Jurkat, Clone E6-1 (cell line): ENCODE measurements at places on chromosomes 5 and 9.

DNA sequence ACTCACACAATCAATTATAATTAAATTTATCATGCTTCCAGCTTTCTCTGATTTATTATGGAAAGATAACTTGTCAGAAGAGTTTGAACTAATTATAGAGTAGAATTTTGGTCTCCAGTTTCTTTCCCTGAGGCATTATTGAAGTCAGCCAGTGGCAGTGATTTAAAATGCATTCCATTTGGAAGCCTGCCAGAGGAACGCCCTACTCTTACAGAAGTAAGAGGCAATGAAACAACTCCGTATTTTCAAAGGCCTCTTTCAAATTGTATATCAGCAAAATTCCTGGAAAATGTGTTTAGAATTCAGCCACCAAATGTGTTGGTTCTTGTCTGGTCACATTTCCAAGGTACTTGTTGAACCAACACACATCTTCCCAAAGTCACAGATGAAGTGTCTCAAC, 640.9 kb downstream of the SEMA5A start:
- DNase-seq = no peak

DNA sequence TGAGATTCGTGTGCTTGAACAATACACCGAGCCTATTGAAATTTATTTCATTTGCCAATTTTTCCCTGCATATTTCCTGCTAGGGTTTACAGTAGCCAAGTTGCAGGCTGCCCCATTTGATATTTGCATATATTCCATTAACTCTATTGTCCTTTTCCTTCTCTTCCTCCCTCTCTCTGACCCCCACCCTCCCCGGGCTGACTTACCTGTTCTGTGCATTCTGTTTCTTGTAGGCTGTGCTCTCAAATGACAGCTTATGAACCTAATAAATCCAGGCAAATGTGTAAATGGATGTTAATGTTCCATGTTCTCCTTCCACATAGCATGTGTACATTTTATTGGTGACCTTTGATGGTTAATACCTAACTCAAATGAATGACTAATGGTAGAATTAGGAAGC, 1169.2 kb upstream of the WWC1 start:
- DNase-seq = no peak

DNA sequence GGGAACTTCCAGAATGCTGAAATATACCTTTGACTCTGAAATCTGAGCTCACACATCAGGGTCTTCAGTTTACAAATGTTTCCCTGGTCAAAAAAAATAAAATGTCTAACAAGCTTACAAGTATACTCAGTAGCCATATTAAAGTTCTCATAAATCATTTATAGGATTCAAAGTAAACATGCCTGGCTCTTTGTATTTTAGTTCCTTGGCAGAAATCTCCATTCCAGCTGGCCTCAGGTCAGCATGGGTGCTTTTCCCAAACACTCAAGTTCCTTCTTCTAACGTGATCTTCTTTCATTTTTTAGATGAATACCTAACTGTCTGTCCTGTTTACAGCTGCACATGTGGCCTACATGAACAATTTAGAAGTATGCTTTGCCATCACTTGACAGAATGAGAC, 263.2 kb downstream of the GAS1 start:
- no peak for DNase-seq

DNA sequence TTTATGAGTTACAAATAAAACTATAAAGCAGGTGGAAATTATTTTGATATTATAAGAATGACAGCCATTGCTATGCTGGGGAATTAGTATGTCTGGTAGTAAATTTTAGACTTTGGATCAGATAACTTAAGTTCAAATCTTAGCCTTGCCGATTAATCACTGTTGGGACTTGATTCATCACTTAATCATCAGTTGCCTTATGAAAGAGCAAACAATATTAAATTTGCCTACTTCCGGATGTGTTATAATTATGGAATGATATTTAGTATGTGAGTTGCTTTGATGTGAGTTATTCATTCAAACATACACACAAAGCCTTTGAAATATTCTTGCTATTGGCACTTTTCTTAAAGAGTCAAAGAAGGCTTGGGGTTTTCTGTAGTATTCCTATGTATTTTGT, 717.7 kb downstream of the BRINP1 start:
- no peak for DNase-seq

- peak; percentile 48 for DNase-seq
Measured at GRCh38 chr9:107422189-107423185, 67.1 kb downstream of the KLF4 start.

GRCh38 chr5:98933445-98934072, 4.8 kb upstream of the CHD1 start:
- DNase-seq = no peak

DNA sequence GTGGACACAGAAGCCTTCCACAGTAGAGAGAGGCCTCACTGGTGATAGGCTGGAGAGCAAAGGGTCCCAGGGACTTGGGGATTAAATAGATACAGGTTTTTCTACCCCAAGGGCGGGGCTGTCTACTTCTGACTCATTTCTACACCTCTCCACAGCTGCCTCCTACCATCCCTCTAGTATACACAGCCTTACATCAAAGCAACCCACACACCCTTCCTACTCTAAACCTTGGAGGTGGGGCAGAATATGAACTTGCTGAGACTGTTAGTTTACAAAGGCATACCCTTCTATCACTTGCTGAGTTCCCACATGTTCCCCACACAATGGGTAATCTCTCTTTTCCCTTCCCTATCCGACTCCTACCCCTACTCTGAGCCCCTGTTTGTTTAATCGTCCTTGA, 19.9 kb upstream of the PCA3 start:
- no peak for DNase-seq

- no peak for DNase-seq
Measured at GRCh38 chr5:565782-566440, 41.7 kb upstream of the SLC9A3 start.

DNA sequence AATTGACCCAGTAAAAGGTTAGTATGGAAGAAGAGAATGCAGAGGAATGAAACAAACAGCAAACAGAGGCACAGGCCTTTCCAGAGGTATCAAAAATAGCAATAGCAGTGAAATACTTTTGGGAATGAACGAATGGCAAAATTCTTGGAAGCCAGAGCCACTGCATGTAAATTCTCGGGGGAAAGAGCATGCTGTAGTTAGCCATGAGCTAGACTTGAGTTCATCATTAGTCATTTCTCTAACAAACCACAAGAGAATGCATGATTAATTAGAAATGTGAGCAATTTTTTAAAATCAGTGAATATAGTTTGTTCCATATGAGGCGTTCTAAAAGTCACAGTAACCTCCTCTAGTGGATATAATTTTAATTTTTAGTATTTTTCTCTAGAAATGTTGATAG, 170.3 kb upstream of the PRR16 start:
- no peak for DNase-seq

DNA sequence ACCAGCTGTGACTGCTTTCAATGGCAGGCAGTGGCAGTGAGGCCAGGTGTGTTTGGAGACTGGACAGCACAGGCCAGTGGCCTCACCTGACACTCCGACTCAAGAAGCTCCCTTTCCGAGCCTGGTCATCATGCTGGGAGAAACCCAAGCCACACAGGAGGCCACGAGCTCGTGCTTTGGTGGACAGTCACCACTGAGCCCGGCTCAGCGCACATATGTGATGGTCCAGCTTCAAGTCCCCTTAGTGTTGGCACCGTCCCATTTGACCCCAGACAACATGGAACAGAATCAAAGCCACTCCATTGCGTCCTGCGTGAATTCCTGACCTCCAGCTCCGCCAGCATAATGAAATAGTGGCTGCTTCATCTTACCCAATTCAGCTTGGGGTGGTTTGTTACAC, 64.0 kb upstream of the PPP1R26 start:
- DNase-seq = no peak

DNA sequence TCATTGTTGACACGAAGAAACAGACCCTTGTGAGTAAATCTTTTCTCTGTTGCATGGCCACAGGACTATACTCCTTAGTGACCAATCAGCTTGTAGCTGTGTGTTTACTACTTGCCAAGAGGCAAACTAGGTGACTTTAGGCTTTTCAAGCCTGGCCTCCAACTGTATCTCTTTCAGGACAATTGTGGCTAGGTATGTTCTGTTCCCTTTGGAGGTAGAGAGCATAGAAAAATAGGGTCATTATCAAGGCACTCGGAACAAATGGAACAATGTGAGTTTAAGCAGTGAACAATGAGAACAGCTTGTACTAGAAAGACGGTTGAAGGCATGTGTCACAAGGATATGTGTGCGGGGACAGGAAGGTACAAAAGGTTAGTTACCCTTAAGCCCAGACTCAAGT, 48.1 kb downstream of the SLC46A2 start:
- DNase-seq = no peak

- DNase-seq = no peak
Measured at GRCh38 chr9:89469003-89469402, 28.9 kb downstream of the SEMA4D start.

DNA sequence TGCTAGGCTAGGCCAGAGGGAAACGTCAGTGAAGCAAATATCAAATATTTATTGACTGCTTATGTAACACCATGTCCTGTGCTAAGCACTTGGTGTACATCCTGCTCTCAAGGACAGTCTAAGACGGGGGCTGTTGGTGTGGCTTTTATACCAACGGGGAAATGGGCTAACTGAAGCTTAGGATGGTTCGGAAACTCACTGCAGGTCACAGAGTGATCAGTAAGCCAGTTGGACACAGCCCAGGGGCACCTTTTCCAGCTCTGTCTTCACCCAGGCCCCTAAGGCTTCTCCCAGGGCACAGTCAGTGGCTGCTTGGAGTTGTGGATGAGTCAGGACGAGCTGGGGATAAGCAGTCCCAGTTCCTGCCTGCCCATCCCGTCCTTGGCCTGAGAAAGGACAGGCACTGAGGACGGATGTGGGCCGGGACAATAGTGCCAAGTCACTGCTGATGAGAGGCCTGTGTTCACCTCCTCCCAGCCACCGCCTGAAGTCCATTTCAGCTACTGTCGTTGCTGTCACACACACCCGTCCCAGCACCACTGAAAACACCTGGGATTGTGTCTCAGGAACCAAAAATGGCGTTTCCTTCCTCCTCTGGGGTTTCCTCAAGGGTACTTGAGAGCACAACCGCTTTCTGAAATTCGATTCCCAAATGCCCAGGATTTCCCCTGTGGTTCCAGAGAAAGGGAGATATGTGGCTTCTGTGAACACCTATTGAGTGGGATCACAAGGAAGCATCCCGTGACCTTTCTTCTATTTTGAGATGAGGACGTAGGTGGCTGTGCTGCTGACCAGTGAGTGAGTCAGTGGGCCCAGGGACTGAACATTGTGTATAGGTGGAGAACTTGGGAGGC, 17.5 kb upstream of the SPRY4 start:
- no peak for DNase-seq

DNA sequence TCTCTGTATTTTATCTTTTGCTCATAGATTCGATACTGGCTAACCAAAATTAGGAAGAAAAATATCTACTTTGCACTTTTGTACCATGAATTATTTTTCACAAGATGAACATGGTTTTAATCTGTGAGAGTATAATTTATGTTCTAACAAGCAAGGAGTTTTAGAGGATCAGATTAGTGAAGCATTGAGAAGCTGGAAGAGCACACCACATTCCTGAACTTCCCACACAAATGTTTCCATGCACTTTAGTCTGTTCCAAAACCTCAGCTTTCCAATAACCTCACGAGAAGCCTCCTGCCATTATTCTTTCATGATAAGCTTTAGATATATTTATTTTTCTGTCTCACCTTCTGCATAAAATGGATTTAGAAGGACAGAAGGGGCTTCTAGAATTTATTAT, 98.7 kb upstream of the MPDZ start:
- no peak for DNase-seq

- peak; percentile 34 for DNase-seq
Measured at GRCh38 chr5:127943061-127943371, 140.6 kb upstream of the SLC12A2 start.

GRCh38 chr5:157821822-157822622, 36.9 kb downstream of the CLINT1 start:
- no peak for DNase-seq

GRCh38 chr9:85516976-85517637, 224.6 kb downstream of the AGTPBP1 start:
- no peak for DNase-seq

GRCh38 chr5:180390441-180391190, 37.5 kb upstream of the GFPT2 start:
- DNase-seq = no peak

DNA sequence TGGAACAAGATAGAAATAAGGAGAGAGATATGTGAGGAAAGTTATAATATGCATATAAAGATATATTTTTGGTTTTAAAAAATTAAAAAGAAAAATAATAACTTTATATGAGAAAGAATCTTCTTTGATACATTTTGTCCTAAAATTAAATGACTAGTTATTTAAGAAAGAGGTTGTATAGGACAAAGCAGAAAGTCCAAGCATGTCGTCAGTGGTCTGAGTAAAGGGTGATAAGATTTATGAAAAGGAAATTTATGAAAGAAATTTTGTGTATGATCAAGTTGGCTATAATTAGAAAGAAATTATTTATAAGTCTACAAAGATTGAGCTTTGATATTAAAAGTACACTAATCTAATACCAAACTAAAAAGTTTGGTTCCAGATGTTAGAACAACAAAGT, 32.0 kb downstream of the GTF3C4 start:
- no peak for DNase-seq

GRCh38 chr5:127302509-127302908, 11.9 kb downstream of the MEGF10 start:
- no peak for DNase-seq

- peak; percentile 3 for DNase-seq
Measured at GRCh38 chr5:28066856-28067255, 1028.5 kb upstream of the CDH9 start.

DNA sequence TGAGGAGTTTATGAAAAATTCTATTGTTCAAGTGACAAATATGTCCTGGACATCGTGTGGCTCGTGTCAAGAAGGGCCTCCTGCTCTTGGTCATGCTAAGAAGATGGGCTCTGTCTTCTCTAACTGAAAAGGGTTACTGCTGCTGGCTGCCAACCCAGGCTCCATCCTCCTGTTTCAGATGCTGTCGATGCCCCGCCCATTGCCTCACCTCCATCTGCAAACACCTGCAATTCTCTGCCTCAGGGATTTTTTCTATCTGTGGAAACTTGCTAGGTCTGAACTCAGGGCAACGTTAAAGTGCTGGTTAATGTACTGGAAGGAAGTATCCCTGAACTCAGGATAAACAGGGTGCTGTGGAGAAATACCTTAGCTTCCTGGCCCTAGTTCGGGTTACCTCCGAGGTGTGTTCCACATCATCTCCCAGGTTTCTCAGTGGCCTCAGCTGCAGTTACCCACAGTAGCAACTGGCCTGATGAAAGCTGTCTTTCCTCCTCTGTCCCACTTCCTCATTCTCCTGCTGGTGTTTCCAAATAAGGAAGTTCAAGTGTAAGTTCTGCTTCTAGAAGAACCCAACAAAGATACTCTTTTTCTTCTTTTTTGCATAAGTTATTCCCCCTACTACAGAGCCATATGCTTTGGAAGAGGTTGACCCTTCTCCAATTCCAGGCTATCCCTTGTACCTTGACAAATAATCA, 151.7 kb upstream of the SMIM23 start:
- DNase-seq = no peak

GRCh38 chr5:172417983-172418630, 36.2 kb downstream of the SH3PXD2B start:
- no peak for DNase-seq

- no peak for DNase-seq
Measured at GRCh38 chr9:107307331-107307730, 24.3 kb downstream of the RAD23B start.
